ENCODE measurements at places on chromosomes 13 and 19.

DNA sequence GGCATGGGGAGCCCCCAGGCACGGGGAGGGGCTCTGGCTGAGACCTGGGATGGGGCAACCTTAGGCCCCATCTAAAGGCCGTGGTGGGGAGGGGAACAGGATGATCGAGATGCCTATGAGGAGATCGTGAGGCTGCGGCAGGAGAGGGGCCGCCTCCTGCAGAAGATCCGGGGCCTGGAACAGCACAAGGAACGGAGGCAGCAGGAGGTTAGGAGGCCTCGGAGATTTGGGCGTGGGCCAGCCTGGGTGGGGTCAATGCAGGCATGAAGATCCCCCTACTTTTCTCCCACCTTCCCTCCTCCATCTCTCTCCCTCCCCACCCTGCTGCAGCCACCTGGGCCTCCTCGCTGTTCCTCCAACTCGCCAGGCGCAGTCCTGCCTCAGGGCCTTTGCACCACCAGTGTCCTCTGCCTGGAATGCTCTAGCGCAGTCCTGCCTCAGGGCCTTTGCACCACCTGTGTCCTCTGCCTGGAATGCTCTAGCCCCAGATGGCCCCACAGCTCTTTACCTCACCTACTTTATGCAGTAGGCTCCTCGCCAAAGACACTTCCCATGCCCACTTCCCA lies 19.1 kb upstream of the EBI3 start:
- DNase-seq, result no peak

DNA sequence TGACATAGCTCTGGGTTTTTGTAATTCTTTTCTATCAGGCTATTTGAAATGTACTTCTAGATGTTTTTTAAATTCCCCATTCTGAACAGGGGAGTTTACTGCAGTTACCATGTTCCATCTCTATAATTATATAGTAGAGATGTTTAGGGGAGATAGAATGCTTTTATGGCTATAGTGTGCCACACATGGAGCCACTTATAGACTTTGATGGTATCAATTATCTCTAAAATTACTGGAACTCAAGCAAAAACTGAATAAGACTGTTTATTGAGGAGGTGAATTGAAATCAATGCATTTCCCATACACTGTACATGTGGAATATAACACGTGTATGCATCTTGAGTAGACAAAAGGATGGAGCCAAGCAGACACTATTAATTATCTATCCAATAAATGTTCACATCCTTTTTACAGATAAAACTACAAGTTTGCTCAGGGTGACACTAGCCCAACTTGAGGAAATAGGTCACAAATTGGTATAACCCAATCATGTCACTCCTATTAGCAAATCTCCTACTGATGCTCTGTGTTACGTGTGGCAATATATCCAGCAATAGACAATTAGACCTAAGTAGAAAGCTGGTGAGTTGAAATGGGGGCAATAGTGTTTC lies 1882.6 kb downstream of the PCDH9 start:
- DNase-seq, result no peak

- DNase-seq, result no peak
These were observed 471.0 kb downstream of the TBC1D4 start for GRCh38 chr13:75010941-75011340.

DNA sequence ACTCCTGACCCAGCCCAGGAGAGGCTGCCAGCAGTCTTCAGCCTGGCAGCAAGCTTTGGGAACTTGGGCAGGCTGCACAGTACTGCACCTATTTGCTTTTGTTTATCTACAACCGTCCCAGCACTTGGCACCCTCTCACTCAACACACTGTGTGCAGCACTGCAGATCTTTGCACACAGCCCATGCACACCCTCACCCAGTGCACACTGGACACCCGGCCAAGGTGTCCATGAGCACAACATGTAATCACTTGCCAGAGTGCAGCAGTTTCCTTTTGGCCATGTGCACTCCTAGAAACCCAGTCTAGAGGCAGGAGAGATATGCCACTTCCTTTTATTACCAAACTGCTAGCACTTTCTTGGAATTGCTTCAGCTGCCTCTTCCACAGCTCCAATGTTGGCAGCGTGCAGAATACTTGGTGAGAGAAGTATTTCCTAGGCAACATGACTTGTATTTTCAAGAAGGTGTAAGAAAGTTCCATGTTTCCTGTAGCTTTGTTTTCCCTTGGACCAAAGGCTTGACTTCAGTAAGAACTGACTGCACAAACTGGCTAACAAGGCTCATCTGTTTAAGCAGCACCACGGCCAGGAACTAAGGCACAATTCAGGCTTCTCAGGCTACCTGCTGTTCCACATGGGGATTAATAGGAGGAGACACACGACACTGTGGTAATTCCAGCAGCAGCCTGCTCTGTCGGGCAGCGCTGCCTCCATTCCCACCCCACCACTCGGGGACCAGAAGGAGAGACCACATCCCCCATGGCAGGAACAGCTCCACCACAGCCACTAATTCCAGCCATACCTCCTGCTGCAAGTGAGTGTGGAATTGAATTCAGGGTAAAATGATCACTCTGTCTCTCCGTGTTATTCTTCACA lies 15.3 kb downstream of the ATP7B start:
- no peak for DNase-seq

DNA sequence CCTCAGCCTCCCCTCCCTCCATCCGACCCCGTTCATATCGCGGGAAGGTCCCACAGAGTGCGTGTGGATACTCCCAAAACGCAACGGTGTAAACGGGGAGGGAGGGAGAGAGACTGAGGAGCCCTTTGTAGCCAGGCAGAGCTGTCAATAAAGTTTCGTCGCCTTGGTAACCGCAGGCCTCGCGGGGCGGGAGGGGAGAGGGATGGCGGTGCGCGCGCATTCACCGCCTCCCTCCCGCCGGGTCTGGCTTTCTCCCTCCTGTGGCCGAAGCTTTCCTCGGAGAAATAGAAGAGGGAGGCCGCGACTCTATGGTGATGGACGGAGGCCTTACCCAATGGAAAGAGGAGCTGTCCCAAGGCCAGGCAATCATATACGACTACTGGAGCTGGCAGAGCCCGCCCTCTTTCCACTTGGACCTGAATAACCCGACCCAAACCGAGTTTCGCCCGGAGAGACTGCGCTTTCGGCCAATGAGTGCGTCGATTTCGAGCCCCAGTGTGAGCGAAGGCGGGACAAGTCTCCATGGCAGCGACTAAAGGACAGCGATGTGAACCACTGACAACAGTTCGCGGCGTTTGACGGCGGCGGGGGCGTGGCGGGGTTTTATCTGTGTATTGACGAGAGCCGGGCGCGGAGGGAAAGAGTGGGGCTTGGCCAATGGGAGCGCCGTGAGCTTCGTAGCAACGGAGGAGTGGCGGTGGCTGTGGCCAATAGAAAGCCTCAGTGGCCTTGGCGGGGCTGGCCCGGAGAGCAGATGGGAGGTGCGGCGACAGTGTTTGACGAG lies at the start of gene KMT5C:
KMT5C (plus strand) TSS at position 772 of the 784 bp plus-strand sequence. CDS start 2,061 bp downstream, outside the sequence.
- DNase-seq, result peak; percentile 99
